ENCODE measurements at places on chromosomes 12 and 14. TPM values are rescaled to one million over a fixed set of nuclear protein-coding genes. Genes with fewer than 3 reads are reported as not detected.

DNA sequence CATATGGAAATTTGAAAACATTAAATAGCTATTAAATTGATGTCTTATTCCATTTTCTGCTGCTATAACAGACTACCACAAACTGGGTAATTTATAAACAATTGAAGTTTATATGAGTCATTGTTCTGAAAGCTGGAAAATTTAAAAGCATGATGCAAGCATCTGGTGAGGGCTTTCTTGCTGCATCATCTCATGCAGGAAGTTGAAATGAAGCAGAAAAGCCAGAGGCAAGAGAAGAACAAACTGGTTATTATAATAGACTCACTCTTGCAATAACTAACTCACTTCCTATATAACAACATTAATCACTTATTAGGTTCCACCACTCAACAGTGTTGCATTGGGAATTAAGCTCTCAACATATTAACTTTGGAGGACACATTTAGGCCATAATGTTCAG is 1277.4 kb downstream of the LRFN5 start:
- DNase-seq = no peak

Gene KLRF2
- polyA plus RNA-seq = not detected

- no peak for DNase-seq
Measured at GRCh38 chr14:92579244-92579936, 65.8 kb downstream of the RIN3 start.

DNA sequence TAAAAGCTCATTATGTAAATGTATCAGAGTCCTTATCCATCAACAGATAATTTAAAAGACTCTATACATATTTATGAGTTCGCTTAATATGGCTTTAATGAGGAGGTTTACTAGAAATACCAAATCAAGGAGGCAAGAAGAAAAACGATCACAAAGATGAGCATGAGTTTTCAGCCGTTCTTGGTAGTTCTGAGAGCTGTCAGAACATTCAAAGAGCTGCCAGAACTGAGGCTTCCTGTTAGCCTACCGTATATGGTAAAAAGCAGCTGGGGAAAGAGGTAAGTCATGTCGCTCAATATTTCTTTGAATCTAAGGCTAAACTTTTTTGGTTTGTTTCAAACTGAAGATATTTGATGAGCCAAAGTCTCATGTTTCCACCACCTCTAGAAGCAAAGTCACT is 115.3 kb upstream of the PLXNC1 start:
- no peak for DNase-seq

GRCh38 chr12:110182281-110182680 is 58.1 kb downstream of the IFT81 start:
- no peak for DNase-seq

GRCh38 chr12:121860257-121860656 is 1.6 kb upstream of the HPD start:
- no peak for DNase-seq

DNA sequence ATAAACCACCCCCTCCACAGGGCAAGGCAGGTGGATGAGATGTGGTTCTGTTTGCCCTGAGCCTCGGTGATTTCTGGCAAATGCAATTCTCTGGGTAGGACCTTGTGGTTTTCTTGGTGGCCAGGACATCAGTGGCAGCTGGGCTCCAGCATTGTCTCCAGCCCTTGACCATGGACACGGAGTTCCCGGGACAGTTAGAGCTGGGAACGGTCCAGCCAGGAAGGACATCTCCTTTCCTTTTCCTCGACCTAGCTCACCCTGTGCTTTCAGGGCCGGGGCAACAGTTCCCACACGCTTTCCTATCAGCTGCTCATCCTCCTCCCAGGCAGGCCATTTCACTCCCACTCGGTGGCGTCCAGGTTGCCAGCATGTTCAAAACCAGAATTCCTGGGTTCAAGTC is 9.2 kb downstream of the SERPINA4 start:
- no peak for DNase-seq

DNA sequence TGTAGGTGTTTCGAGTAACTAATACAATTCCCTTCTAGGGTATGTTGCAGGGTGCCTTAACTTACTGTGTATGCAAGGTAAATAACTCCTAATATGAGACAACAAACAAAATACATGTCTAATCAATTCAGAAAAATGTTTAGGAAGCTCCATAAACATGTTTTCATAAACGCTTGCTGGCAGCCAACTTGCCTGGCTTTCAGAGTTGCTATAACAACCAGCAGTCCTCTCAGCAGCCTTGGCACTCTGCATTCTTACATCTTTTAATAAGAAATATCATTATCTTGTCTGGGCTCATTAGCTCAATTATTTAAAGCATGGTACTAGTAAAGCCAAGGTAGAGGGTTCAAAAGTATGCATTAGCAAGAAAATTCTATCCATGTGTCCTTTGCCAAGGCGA is 477.4 kb downstream of the APAF1 start:
- DNase-seq = no peak

DNA sequence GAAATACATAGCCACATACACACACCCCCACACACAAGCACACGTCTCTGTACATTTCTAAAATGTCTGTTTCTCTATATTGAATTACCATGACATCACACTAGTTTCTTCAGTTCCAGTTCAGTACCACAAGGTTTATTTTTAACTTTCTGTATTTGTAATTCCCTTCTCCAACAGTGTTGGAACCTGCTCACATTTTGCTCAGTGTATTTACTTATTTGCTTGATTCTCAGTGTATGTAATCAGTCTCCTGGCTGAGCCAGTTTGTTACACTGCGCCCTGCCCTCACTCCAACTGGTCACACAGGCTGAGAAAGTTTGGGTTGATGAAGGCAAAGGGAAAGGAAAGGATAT is 67.1 kb downstream of the MON2 start:
- no peak for DNase-seq

Gene TSHR
- polyA plus RNA-seq = not detected

GRCh38 chr12:74293689-74294131 is 243.9 kb upstream of the ATXN7L3B start:
- no peak for DNase-seq

GRCh38 chr12:13425766-13426165 is 229.2 kb downstream of the EMP1 start:
- DNase-seq = no peak

GRCh38 chr12:104957719-104958000 is 430 bp downstream of the SLC41A2 start:
- DNase-seq = no peak

GRCh38 chr14:69281450-69282169 is 21.7 kb downstream of the GALNT16 start:
- no peak for DNase-seq

- no peak for DNase-seq
Measured at GRCh38 chr12:126891789-126892188, 1375.2 kb upstream of the TMEM132C start.

Gene TAS2R31
- polyA plus RNA-seq = not detected

DNA sequence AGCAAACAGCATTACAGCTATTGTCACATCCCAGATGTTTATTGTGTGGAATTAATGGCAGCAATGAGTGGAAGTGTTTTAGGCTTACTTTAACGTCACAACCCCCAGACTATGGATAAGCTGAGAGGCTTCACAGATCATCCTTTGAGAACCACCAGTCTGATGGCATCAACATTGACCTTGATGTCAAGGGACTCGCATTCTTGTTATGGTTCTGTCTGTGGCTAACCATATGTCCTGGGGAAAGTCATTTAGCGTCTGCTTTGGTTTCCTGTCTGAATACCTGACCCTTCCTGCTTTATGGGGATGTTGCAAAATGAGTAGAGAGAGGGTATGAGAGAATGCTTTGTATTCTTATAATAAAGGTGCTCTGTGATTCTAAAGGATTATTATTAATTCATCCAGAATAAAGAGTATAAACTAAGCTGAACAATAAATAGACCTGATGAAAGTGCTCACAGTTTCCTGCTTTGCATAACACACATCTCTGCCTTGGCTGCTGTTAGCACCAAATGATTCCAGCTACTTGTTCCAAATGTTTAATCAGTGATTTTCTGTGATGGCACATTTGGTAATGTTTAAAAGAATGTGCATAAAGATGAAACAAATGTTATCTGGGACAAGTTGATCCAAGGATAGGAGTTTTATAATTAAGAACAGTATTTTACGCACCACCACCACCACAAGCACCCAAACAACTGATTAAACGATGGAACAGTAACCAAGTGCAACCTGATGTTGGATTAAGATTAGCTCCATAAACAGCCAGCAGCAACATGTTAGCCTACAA is 116.9 kb upstream of the LRIG3 start:
- no peak for DNase-seq

DNA sequence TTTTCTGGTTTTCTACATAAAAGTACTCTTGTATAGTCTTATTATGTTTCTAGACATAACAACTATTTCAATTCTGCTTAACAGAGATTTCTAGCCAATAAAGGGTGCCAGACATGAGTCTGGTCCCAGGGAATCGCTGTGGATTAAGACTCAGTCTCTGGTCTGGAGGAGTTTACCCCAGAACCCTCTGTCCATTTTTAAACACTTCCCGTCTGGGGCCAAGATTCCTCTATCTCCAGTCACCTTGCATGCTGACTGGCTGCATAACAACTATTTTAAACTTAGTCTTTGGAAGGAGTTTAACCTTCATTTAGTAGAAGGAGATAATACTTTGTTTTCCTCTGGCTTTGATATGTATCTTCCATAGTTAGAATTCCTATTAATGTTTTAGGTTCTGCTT is 163.1 kb upstream of the IFNG-AS1 start:
- DNase-seq = no peak

DNA sequence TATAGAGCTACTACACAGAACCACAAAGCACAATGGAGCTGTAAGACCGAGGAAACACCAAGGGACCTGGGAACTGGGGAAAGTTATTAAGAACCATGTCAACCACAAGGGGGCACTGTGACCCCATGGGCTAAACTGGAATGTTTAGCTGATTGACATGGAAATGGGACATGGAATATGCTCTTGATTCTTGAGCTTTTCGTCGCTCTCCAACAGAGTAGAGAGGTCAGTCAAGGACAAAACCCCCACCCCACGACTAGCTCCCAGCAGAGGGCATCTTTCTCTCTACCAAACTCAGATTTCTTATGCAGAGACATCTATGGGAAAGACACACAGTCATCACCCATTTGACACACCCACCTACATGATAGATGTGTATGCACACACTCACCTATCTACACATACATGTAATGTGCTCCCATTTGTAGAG is 10.1 kb downstream of the NDRG2 start:
- peak; percentile 74 for DNase-seq
